ENCODE measurements at places on chromosomes 2 and 18.

GRCh38 chr18:74414953-74415515 lies 42.1 kb downstream of the DIPK1C start:
- no peak for DNase-seq

DNA sequence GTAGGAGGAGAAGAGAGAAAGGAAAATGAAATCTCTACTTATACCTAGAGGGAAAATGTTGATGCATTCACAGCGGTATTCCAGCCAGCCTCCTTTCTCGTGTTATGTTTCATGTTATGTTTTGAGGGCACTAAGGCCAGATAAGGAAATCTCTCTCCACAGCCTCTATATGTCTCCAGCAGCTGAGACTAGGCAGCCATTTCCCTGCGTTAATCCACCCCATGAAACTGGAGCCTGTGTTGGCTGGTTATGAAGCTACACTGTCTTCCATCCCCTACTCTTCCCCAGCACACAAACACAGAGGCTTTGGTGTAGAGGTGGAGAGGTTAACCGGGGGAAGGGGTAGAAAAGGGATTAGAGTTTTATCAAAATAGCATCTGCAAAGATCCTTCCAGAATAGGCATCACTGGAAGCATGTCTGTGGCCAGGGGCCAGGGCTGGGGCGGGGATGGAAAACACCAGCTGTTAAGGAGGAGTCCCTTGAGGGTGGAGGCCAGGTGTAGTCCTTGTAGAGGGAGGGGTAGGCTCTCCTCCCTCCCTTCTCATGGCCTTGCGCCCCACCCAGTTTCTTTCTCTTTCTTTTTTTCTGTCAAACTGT lies 100.9 kb upstream of the TNP1 start:
- no peak for DNase-seq

DNA sequence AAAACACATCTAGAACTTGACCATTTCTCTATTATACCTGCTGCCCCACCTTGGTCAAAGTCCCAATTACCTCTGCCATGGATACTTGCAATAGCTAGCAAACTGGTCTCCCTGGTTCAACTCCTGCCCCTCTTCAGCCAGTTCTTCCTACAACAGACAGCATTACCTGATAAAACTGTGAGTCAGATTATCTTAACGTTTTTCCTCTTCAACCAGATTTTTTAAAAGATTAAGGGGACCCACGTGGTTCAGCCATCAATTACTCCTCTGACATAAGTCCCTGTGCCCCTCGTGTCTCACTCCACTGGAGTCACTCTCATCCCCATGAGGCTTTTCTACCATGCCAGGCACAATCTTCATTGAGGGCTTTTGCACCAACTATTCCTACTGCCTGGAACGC lies 5.3 kb upstream of the ARHGAP15 start:
- DNase-seq: no peak

- DNase-seq: no peak
Observed at GRCh38 chr2:241999184-241999583, 129.7 kb downstream of the RTP5 start.

- no peak for DNase-seq
Observed at GRCh38 chr2:20633794-20634506, 16.9 kb downstream of the HS1BP3 start.

- no peak for DNase-seq
Observed at GRCh38 chr2:43524177-43524965, 71.5 kb downstream of the THADA start.

GRCh38 chr2:144522176-144522896 lies 2.4 kb upstream of the ZEB2 start:
- no peak for DNase-seq

DNA sequence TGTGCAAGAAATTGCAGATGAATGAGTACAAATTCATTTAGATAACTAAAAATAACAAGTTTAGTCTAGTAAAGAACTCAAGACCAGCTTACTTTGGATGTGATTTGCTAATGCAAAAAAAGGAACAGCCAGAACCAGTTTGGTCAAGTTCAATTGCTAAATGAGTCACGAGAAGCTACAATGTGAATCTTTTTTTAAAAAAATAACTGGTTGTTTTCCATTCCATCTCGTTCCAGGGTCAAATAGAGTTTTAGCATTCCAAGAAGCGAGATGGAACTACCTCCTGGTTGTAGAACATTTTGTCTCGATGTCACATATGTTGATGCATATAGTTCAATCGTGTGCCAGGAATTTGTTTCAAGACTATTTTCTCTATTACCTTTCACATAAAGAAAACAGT lies 65.0 kb upstream of the IKZF2 start:
- DNase-seq: peak; percentile 40

- no peak for DNase-seq
Observed at GRCh38 chr2:108910541-108911396, 78.3 kb downstream of the EDAR start.

- peak; percentile 50 for DNase-seq
Observed at GRCh38 chr18:24992491-24992890, 359.5 kb downstream of the ZNF521 start.

DNA sequence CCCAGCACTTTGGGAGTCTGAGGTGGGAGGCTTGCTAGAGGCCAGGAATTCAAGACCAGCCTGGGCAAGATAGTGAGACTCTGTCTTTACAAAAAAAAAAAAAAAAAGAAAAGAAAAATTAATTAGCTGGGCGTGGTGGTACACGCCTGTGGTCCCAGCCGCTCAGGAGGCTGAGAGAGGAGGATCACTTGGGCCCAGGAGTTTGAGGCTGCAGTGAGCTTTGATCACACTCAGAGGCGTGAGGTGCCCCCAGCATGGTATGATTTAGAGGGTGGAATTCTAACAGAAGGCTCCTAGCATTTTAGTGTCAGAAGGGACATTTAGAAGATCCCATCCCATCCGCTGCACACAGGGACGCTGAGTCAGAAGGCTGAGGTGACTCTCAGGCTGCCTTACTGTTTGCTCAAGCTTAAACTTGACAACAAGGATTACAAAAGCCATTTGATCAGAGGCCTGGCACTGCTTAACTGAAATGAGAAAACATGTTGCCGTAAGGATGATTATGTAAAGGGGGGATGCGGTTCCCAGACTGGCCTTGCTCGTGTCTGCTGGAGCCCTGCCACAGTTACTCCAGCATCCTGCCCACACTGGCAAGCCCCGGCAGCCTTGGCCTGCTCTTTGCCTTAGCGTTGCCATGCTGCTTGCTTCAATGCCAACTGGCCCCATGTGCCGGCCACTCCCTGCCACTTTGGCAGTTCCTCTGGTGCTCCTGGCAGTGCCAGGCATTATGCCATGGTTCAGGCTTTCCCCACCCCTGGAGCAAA lies 45.6 kb upstream of the SLC1A4 start:
- no peak for DNase-seq

DNA sequence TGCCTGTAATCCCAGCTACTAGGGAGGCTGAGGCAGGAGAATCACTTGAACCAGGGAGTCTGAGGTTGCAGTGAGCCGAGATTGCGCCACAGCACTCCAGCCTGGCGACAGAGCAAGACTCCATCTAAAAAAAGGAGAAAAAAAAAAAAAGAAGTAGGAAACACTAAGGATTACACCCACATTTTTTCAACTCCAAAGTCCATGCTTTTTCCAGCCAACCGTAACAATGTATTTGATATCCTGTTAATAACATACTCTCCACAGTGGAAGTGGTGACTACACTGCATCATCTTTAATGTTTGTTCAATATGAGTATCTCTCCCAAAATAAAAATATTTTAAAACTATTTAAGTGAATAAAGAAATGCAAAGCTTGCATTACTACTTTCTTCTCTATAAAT lies 481.6 kb upstream of the ACVR2A start:
- DNase-seq: no peak

DNA sequence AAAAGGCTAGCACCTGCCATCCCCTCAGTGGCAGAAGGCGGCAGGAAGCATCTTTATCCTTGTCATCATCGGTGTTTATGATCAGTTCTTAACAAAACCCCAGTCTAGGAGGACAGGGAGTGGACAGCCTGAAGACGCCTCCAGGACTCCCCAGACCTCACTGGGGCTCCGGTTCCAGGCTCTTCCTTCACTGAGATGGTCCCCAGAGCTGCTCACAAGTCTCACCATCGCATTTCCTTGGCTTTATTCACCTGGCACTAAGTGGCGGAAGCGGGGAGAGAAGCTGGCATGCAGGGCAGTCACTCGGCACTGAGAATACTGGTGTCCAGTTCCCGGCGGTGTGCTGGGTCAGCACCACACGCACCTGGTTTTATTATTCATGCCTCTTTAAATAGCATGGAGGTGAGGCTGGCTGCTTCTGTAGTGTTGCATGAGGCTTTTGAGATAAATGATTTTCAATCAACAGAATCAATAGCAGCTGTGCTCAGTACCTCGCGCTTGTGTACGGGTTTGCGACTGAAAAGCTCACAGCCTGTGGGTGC lies 68.7 kb downstream of the CABLES1 start:
- no peak for DNase-seq

GRCh38 chr2:215498431-215498830 lies 62.6 kb upstream of the FN1 start:
- peak; percentile 14 for DNase-seq

GRCh38 chr2:71004857-71005256 lies 10.2 kb upstream of the TEX261 start:
- DNase-seq: no peak

DNA sequence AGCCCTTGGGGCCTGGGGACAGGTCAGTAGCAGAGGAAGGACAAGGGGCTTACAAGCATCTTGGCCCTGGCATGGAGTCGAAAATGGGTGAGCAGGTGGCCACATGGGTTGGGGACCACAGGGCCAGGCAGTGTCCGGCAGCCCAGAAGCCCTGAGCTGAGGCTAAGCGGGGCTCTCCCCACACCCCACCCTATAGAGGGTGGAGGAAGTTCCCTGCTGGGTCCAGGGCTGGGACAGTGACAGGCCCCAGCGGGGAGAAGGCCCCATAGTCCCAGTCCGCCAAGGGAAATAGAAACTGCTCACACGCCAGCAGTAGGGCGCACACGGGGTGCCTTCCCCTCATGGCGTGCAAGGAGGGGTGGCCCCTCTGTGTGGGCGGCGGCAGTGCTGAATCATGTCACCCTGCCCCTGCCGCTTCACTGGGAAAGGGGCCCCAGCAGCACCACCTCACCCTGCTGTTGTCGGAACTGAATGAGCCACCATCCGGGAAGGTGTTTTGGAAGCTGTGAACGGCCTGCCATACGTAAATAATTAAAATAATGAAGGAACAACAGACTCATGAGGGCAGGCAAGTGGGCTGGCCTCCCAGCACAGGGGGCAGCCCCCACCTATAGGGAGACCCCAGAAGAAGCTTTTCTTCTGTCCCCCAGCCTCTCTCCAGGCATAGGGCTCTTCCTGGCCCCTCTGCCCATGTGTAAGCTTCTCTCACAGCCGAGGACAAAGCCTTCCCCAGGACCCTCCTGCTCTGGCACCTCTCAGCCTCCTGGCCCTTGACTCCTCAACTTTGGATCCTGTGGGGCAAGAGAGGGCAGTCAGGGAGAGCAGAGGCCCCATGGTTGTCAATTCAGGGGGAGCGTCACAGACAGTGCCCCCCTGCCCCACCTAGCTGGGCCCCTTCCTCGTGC lies 12.7 kb upstream of the DUSP2 start:
- no peak for DNase-seq

- peak; percentile 45 for DNase-seq
Observed at GRCh38 chr18:46480226-46480625, 176.8 kb downstream of the LOXHD1 start.

DNA sequence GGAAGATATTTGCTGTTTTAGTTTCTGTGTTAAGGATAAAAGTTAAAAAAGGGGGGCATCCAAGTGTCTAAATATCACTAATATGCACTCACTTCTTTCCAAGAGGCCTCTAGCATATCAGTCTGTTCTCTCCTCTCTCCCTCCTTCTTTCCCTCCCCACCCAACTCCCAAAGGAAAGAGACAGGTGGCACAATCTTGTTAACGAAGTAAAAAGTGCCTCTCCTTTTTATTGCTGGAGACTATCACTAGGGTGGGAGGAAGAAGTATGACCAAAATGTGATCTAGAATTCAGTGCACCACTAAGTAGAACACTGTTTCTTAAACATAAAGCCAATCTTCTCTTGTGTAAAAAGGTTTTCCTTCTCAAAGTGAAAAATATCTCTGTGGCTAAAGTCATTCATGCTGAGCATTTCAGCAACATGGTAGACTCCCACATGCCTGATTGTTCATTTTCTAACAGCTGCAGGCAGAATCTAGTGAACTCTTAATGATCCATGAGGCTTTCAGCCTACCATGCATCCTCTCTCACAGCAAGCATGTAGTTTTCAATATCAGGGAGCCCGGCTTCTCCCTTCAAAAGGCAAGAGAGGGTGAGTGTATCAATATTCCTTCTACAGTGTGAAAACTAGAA lies 39.5 kb downstream of the RNU4ATAC start:
- no peak for DNase-seq

GRCh38 chr2:181613241-181613640 lies 43.7 kb downstream of the CERKL start:
- peak; percentile 16 for DNase-seq

- DNase-seq: no peak
Observed at GRCh38 chr2:239939736-239940483, 85.2 kb downstream of the NDUFA10 start.

GRCh38 chr2:120516679-120517314 lies 170.9 kb downstream of the INHBB start:
- DNase-seq: peak; percentile 76
